ENCODE measurements at places on chromosomes 11 and 22. TPM values are rescaled to one million over a fixed set of nuclear protein-coding genes. Genes with fewer than 3 reads are reported as not detected.

Gene MICAL2
- 127 TPM for total RNA-seq

- no peak for DNase-seq
Measured at GRCh38 chr22:29873943-29874342, 9.0 kb upstream of the MTMR3 start.

DNA sequence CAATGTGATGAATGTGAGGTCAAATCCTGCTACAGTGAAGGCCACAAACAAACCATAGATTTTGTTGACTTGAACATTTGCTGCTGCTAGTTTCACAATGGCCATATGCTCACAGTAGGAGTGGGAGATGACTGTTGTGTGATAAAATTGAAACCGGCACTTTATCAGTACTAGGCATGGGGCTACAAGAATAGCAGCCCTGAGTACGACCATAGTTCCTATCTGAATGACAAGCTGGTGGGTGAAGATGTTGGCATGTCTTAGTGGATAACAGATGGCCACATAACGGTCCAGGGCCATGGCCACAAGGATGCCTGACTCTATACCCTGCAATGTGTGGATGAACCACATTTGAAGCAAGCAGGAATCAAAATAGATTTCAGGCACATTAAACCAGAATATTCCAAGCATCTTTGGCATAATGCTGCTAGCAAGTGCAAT is 2.8 kb downstream of the OR52A1 start:
- DNase-seq = no peak

DNA sequence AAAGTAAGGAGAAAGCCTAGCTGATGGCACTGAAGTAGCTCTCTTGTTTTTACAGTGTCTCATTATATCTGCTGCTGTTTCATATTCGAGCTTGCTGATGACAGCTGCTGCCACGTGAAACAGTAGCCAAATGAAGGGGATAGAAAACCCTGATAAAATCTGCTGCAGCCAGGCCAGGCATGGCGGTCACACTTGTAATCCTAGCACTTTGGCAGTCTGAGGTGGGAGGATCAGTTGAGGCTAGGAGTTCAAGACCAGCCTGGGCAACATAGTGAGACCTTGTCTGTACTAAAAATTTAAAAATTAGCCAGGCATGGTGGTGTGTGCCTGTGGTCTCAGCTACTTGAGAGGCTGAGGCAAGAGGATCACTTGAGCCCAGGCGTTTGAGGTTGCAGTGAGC is 13.4 kb downstream of the IFT46 start:
- no peak for DNase-seq

DNA sequence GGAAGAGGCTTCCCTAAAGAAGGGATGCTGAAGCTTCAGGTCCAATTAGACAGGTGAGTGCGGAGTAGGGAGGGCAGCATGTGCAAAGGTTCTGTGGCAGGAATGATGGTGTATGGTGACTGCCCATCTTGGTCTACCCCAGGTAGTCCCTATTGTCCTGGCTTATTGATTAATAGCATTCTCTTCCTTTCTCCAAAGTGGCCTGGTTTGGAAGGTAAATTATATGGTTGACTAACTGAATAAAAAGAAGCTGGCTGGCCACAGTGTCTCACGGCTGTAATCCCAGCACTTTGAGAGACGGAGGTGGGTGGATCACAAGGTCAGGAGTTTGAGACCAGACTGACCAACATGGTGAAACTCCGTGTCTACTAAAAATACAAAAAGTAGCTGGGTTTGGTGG is 230.5 kb downstream of the MIAT start:
- no peak for DNase-seq

DNA sequence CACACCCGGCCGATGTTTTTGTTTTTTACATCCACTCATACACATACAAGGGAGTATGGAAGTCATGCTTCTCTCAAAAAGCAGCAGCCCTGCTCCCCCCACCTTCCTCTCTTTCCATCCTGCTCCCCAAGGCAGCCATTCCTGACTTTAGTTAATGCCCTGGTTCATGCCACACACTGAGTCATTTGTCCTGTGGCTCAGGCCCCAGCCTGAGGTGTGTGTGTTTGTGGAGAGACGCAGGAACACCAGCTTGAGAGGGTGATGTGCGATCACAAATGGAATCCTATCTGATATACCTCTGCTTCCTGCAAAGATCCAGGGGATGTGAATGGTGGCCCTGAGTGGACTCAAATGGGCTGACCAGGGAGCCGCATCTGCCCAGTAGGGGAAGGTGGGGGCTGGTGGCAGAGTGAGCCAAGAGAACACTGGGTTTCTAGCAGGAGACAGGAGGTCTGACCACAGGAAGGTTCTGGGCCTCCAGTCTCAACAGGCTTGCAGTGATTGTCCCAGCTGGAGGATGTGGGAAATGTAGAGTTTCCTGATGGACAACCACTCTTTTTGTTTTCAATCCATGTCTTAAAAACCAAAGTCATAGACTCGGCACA is 86.7 kb downstream of the OSBP2 start:
- DNase-seq = no peak

DNA sequence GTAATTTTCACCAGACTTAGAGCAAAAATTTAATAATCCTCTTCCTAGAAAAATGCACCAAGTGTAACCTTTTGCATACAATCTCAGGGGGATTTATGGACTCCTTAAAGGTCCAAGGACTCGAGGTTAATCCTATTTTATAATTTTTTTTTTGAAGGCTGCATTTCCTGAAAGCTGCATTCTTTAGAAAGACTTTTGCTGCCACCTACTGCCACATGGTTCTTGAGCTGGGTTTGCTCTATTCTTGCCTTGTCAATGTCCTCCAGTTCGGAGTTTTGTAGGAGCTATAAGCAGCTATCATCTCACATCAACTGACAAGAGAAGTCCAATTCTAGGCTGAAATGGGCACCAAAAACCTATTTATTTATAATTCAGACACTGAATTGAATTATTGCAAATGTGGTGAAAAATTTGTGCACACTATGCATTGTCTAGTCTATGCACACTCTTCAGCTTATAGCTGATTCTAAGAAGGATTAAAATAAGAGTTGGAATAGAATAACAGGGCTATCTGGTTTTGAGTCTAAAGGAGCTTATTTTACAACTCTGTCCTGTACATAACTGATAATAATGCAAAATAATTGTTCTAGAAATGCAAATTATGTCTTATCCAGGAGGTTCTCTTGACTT is 31.3 kb downstream of the TRAF6 start:
- no peak for DNase-seq

DNA sequence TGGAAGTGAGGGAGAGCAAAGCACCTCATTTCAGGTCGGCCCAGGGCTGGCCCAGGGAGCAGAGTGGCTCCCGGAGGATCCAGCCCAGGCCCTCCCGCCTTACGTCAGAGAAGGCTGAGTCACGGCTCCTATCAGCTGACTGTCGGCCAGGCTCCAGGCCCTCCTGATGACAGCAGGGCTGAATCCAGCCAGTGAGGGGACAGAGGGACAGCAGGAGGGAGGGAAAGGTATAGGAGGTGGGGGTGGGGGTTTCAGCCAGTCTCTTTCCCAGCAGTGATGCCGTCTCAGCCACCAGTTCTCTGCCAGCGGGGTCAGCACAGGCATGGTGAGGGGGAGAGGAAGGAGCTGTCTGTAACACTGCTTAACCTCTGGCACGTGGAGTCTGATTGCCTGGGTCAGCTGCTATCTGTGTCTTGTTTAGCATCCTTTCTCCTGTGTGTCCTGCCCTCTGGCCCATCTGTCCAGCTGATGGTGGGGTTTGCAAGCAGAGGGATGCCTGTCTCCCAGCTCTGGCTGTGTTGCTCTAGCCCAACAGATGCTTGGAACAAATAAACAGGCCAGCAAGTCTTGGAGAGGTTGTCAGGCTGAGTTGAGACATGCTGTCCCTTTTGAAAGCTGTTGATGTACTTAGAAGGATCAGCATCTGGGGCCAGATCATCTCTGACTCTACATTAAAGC is 74.0 kb downstream of the ADAMTS15 start:
- DNase-seq = peak; percentile 82
